ENCODE measurements at places on chromosomes 3 and 15.

- DNase-seq: no peak
These were observed 535.6 kb upstream of the AGTR1 start for GRCh38 chr3:148162132-148162531.

DNA sequence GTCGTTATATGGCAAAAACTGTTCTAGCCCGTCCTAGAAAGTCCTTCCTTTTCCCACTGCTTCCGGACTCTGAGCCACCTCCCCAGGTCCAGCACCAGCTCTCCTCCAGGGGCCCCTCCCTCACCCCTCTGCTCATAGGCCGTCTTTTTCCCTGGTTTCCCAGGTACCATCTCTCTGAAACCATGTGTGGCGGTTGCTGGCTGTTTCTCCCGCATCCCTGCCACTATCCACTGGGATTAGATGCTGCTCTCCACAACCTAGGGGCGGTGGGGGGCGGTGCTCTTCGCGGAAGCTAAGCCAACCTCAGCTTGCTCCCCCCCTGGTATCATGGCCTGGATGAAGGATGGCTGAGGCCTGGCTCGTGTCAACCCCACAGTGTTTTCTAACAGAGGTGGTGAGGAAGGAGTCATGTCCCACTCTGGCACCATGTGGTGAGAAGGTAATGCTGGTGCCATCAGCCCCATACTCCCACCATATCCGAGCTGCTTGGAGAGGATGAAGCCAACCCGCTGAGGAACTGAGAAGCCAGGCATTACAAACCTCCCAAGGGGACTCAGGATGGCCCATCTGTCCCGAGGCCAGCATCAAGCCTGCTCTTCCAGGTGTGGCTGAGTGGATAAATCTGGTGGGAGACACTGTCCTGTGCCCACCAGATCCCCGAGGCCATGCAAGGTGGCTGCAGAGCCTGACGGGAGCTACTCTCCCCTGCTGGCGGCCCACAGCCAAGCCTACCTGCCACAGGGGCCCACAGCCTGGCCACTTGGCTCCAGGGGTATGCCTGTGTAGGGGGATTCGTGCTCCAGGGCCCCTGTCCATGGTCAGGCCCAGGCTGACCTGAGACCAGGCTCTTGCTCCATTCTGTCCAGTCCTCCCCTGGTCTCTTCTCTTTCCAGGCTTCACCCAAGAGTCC is 27.9 kb upstream of the SLC41A3 start:
- no peak for DNase-seq

GRCh38 chr15:43095243-43095642 is 10.6 kb downstream of the UBR1 start:
- DNase-seq: no peak

DNA sequence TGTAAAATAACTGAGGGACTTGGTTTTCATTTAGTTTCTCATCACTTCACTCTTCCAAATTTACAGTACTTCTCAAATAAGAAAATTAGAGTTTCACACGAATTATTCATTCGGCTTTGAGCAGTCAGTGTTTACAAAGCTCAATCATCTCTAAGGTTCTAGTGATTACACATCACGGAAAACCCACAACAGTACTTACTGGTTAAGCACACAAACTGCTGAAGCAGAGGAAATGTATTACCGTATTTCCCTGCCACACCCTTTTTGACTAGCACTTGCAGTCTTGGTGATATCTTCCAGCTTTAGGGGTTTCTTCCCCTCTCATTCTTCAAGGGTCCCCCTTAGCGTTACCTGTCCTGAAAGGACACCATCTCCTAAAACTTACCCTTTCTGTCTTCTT is 164.8 kb upstream of the CDIN1 start:
- DNase-seq: no peak

- peak; percentile 82 for DNase-seq
These were observed 40.9 kb upstream of the IDH2 start for GRCh38 chr15:90143166-90143655.

- no peak for DNase-seq
These were observed 3.6 kb upstream of the GRAMD1C start for GRCh38 chr3:113834983-113835382.

GRCh38 chr3:184399410-184399809 is 19.6 kb downstream of the CHRD start:
- DNase-seq: no peak

DNA sequence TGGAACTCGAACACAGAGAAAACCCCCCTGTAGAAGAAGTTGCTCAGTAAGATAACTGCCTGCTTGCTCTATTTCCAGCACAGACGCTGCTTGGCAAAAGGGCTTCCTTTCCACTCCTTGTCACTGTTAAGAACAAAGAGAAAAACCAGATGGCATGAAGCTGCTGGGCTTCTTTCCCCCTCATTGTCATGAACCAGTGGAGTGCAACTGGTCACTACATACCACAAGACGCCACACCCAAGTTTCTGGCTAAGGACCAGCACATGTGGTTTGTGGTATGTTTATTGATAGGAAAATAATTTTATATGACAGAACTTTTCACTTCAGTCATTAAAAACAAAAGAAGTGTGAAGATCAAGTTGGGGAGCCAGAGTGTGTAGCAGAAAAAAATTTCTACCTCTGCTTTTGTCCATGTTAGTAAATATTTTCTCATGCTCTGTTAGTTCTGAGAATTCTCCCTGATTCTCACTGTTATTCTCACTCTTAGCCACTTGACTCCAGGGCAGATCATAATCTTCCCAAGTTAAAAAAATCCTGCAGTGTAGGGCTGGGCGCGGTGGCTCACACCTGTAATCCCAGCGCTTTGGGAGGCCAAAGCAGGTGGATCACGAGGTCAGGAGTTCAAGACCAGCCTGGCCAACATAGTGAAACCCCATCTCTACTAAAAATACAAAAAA is 37.9 kb downstream of the CLK3 start:
- no peak for DNase-seq

DNA sequence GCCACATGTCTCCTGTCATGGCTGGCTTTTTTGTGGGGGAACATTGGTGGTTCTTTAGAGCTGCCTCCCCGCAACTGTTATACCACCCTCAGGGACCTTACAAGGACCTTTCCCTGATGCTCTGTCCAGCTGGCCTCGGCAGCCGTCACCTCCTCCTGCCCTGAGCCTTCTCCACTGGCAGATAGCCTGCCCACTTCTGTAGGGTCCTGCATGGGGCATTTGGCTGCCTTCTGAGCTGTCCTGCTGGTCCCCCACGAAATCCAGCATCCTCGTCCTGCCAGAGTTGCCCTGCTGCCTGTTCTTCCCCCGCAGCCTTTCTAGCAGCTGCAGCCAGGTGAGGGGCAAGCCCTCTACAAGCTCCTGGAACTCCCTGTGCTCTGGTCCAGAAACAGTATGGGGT is 86.2 kb downstream of the USP13 start:
- no peak for DNase-seq

DNA sequence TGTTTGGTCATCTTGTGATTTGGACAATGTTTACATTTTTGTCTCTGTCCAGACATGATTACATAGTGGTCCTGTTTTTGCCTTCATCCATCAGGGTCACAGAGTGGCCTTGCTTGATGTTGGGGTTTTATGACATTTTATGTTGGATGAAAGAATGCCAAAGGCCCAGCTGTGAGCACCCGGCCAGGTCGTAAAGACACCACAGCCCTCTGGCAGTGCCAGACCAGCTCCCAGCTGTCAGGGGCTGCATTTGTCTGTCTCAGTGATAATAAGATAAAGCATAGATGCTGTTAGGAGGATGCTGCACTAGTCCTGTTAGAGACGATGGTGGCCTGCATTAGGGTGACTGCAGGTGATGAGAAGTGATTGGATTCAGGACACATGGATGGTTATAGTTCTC is 117.5 kb downstream of the FAM174B start:
- no peak for DNase-seq

GRCh38 chr3:156661155-156661554 is 13.2 kb upstream of the TIPARP start:
- DNase-seq: no peak

DNA sequence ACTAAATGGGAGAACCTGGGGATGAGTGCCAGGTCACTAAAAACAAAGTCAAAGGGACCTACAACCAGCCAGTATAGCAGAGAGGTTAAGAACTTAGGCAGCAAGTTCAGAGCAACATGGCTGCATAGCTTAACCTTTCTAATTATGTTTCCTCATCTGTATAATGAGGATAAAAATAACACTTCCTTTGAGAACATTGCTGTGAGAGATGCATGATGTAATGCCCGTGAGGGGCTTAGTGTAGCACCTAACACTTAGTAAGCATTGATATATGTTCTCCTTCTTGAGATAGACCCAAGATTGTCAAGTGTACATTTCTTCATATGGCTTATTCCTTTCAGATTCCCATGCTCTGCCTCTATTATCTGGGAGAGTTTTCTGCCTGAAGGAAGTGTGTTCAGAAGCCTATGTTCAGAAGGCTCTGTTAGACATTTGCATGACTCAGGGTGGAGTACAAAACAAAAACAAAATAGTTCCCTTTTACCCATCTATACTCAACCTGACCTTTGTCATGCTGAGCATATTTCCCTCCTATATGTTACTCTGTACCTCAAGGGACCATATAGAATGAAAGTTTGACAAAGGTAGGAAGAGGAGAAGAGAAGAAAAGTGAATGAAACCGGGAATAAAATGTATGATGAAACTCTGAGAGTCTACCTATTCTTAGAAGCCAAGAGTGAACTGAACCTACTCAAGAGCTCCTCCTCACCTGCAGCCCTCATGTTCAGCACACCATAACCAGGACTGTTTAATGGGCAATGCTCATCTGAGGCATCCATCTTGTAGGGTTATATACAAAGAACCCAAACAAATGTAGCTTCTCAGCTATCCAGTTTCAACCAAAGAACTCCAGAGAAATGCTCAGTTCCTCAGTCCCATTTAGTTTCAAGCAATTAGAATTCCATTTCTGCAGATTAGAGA is 70.7 kb upstream of the KCNMB2 start:
- no peak for DNase-seq

DNA sequence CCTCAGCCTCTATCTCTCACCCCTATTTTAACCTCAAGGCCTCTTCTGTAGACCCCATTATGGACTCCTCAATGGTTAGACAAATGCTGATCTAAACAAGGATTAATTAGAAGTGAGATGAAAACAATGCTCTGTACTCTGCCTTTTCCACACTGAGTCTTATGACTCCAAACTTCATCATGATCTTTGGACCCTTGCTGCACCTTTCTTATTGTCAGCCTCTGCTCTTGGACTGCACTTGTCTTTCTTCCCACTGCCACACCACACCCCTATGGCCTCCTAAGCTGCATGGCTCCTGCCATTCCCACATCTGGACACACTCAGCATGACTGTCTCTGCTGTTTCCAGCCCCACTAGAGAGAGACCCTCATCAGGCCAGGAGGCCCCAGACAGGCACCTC is 348.2 kb downstream of the RORA start:
- no peak for DNase-seq

- peak; percentile 40 for DNase-seq
These were observed 524 bp upstream of the TOPBP1 start for GRCh38 chr3:133662278-133662651.

- DNase-seq: no peak
These were observed 197.7 kb downstream of the LPP start for GRCh38 chr3:188351648-188352047.

- no peak for DNase-seq
These were observed 21.9 kb downstream of the AKAP13 start for GRCh38 chr15:85402195-85402881.

GRCh38 chr3:22593638-22594037 is 609.5 kb upstream of the UBE2E2 start:
- DNase-seq: no peak

GRCh38 chr15:74543583-74543982 is 2.6 kb downstream of the ARID3B start:
- peak; percentile 35 for DNase-seq

DNA sequence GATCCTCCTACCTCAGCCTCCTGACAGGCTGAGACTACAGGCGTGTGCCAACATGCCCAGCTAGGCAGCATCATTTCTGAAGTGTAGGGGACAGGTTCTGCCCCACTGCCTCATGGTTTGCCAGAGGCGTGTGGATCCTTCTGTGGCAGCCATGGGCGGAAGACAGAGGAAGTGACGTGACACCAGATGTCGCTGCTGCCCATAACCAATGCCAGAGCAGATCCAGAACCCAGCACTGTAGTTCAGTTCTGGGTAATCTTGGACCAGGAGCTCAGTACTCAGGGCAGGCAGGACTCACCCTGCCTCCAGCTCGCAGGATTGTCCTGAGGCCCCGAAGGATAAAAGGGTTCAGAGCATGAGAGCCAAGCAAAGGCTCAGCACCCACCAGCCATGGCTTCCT is 8.2 kb downstream of the RBPMS2 start:
- DNase-seq: peak; percentile 11

DNA sequence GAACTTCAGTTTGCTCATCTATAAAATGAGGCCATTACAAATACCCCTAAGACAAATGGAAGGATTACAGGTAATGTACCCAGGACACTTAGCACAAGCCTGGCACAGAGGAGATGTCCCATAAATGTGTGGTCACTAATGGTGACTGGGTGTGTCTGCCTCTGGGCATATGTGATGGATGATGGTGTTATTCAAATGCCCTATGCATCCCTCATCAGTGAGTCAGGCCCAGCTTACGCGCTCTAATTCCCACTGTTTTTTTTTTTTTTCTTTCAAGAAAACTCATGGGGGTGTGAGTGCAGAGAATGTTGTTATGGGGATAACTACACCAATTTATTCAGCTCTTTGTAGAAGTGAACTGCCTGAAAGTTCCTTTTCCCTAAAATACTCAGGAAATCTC is 23.6 kb upstream of the KIF23 start:
- no peak for DNase-seq

GRCh38 chr15:68340726-68341671 is 63.5 kb downstream of the FEM1B start:
- DNase-seq: no peak

DNA sequence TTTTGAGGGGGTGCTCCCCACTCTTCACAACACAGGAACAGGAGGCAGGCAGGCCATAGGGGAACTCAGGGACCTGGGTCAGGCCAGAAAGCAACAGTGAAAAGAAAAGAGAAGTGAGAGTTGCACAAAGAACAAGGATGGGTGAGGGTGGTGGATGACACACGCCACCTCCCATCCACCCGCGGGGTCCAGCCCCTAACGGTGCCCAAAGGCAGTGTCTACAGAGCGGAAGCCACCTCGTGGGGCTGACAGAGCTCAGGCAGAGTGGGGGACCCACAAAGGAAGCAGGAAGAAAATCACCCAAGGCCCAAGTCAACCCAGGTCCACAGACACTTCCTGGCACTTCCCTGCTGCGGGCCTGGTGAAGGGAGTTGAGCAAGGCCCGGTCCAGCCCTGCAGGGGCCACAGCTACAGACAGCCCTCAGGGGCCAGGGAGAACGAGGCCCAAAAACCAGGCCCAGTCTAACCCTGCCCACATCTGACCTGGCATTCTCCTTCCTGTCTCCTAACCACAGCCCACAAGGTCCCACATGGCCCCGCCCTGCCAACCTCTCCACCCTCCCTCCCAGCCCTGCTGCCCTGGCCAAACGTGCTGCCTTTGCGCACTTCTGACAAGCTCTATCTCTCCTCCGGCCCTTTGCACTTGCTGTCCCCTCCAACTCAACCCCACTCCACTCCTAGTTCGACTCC is 5.9 kb downstream of the NUP210 start:
- peak; percentile 75 for DNase-seq

GRCh38 chr3:194672876-194673275 is 885 bp upstream of the LSG1 start:
- DNase-seq: no peak
